ENCODE measurements at places on chromosomes 5 and 9.

DNA sequence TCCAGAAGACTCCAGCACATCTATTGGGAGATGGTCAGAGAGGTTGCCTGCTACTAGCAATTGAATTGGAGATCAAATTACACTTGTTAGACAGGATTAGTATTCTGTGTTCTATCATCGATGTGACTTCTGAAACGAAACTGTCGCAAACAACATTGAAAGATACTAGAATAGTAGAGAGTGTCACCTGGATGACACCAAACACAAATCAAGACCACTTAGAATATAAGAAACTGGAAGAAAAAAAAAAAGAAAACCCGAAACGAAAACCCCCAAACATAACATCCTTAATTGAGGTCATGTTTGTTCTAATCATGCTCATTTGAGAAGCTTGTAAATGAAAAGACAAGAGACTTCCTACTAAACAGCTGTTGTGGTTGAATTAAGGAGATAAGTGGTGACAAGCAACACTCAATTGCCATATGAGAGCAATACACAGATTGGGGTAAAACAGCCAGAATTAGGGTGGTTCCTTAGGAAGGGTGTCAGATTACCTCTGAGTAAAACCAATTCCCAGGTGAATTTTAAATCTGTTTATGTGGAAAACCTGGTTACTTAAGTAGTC is 97.6 kb downstream of the BASP1 start:
- no peak for DNase-seq

DNA sequence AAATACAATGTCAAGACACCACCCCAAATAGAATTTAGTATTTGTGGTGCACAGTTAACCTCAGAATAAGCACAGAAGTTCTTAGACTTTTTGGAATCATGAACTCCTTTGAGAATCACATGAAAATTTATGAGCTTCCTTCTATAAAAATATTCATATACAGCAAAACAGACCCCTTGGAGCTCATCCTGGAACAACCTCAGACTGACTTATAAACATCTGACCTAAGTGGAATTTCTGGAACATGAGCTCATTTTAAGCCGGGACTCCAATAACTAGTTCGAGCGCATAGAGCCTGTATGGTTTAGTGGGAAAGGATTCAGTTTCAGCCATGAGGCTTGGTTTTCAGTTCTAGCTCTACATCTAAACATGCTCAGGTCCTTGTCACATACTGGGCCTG is 192.3 kb downstream of the DEPDC1B start:
- DNase-seq, result no peak

DNA sequence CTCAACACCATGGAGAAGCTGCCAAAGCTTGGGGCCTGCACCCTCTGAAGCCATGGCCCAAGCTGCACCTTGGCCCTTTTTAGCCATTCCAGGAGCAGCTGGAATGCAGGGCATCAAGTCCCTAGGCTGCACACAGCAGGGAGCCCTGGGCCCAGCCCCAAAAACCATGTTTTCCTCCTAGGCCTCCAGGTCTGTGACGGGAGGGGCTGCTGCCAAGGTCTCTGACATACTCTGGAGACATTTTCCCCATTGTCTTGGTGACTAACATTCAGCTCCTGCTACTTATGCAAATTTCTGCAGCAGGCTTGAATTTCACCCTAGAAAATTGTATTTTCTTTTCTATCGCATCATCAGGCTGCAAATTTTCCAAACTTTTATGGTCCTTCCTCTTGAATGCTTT is 64.6 kb downstream of the ELOVL7 start:
- no peak for DNase-seq

DNA sequence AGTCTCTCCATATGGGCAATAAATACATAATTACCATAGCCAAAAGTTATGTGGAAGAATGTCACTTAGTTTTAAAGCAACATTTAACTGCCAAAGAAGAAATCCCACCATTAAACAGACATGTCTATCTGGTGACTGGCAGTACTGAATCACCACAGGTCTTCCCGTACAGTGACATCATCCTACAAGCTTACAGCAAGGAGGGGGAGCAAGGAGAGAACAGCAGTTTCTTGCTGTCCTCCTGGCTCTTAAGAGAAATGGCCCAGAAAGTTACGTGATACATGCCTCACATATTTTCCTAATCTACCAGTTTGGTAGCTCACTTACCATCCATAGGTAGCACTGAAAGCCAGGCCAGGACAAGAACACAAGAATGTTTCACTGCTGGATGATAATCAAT is 671.0 kb downstream of the DMRTA1 start:
- DNase-seq, result no peak

GRCh38 chr5:181108578-181109165 is 22.3 kb downstream of the OR2V1 start:
- DNase-seq, result no peak

DNA sequence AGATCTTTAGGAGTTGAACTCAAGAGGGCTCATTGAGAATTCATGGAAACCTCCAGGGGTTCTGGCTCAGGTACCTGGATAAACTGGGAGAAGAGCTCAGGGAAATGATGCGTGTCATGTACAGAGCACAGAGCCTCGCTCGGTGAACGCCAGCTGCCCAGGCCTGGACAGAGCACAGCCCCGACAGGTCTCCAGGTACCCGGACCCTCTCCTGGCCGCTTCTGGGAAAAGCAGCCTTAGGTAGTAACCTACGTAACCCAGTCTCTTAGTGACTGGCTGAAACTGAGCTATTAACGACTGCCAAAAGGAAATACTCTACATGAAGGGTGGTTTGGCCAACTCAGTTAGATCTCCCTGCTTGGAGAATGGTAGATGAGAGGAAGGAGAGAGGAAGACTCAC is 157.4 kb downstream of the TTLL11 start:
- DNase-seq, result no peak

DNA sequence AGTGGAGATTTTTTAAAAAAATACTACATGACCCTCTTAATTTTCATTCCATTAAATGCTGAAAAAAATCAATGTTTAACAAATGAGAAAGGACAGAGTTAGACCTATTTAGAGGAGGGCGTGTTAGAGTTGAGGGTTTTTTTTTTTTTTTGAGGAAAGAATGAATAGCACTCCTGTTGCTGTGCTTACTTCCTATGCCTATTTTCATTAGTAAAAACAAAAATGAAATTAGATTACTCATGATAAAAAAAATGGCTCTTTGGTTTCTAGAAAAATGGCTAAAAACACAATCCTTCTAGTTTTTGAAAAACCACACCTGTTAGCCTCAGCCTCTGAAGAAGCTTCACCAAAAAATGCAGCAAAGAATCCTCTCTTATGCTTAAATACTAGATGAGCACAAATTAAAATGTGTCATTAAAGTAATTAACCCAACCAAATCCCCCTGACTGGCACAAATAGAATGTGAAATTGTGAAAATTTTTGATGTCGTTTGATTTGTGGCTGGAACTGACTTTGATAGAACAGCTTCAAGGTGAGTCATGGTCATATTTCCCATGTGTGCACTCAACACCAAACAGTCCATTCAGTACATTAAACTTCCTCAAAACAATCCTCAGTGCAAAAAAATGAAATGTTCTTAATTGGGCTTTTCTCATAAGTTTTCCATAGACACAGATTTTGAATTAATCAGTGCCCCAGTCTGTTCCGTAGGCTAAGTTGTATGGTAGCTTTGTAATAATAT is 98.0 kb downstream of the MACIR start:
- DNase-seq, result no peak

GRCh38 chr5:136802383-136802782 is 437.0 kb upstream of the TRPC7 start:
- DNase-seq, result peak; percentile 2

All from HT-29 (cell line).